Activated CD4-positive, alpha-beta T cell treated with anti-CD3 and anti-CD28 coated beads, Interleukin-2, amount 10 ng/mL, durations not matched to agents 24 days and 14 days (primary cell): ENCODE measurements at places on chromosomes 3 and 15. TPM values are rescaled to one million over a fixed set of nuclear protein-coding genes. Genes with fewer than 3 reads are reported as not detected.

DNA sequence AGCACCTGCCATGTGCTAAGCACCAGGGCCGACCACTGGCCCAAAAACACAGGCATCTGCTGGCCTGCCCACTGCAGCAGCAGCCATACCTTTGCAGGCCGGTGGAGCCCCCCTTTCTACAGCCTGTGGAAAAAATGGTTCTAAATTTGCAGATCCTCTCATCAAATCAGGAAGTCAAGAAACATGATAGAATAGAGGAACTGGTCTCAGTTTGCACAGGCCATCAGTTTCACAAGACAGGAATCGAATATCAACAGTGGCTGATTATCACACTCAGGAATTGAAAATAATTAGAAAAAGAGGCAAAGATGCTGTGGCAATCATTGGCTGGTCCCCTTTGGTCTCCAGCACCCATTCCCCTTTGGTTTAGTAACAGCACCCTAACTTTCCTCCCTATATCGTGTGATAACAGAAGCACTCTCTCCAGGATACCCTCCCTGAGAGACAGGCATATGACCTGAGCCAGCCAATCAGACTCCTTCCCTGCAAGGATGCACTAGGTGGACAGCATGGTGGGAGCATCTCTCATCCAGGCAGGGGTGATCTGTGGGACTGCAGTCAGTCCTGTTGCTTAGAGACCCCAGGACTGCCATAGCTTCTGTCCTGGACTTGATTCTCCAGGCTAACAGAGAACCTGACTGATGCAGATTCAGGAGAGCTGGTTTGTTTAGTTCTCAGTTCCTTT, 3.5 kb upstream of the PAK6 start:
- H3K4me1 ChIP-seq, result peaks cover 7% of the 10 kb centered on the region
- H3K36me3 ChIP-seq, result peaks cover 2% of the 10 kb centered on the region
- no peak overlapping the region for H3K27ac ChIP-seq
- no peak for DNase-seq
- H3K4me3 ChIP-seq, result no peak overlapping the region

DNA sequence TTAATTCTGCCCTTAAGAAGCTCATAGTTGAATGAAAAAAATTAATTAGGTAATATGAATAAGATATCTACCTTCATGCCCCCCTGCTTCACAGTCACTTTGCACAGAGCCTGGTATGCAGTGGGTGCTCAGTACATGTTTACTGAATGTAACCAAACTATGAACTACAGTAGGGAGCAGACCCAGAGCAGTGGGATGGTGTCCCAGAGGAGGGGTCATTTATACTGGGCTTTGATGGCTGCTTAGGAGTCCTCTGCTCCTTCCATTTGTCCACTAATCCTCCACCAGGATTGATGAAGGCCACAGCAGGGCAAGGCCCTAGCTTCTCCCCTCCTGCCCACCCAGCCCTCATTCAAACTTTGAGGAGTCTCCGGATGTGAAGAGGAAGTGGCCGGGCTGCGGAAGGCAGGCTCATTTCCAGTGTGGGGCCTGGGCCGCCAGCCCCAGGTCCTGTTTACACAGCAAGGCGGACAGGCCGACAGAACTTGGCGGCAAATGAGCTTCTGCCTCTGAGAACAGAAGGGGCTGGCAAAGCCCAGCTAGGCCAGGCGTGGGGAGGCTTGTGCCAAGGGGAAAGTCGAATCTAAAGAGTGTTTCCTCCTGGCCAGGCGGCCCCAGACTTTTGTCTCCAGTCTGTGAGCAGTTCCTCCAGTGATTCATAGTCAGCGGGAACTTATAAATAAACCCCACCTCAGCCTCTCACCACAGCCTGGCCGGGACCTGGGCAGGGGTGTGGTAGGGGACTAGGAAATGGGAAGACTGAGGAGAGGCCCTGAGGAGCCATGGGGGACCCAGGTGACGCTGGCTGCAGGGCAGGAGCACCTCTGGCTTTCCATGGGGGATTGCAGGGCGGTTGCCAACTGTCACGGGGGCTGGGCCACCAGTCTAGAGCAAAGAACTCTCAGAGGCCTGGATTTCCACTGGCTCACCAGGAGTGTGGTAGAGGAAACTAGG, 51.6 kb upstream of the LCTL start:
- no peak overlapping the region for H3K27ac ChIP-seq
- no peak overlapping the region for H3K4me3 ChIP-seq
- DNase-seq, result no peak
- peaks cover 9% of the 10 kb centered on the region for H3K27me3 ChIP-seq

DNA sequence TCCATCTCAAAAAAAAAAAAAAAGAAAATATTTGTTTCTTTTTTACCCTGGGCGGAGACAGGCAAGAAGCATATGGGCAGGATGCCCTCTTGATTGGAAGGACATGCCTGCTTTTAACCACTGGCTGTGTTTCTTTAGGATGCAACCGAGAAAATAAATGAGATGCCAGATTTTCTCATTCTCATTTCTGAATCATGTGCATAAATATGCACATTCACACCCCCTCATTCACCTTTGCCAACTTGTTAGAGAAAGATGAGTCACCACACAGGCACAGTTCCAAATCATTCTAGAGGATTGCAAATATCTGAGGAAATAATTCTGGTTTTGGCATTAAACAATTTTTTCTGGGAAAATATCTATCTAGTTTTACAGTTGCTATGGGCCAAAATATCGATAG, 3.3 kb downstream of the LIPH start:
- no peak overlapping the region for H3K4me3 ChIP-seq
- DNase-seq, result no peak
- peaks cover 11% of the 10 kb centered on the region for H3K4me1 ChIP-seq
- no peaks in the 10 kb centered on the region for H3K27me3 ChIP-seq

- peaks cover 35% of the 10 kb centered on the region for H3K4me1 ChIP-seq
- H3K27me3 ChIP-seq, result no peaks in the 10 kb centered on the region
- peaks cover 24% of the 10 kb centered on the region for H3K36me3 ChIP-seq
- peak overlapping the region; percentile 32 for H3K27ac ChIP-seq
These were observed 9.3 kb upstream of the RFTN1 start for GRCh38 chr3:16522834-16523233.

- no peak overlapping the region for H3K27ac ChIP-seq
- H3K4me3 ChIP-seq, result no peak overlapping the region
- H3K4me1 ChIP-seq, result peaks cover 4% of the 10 kb centered on the region
- H3K36me3 ChIP-seq, result peaks cover 62% of the 10 kb centered on the region
- no peak for DNase-seq
- no peaks in the 10 kb centered on the region for H3K27me3 ChIP-seq
These were observed 24.3 kb downstream of the VPS8 start for GRCh38 chr3:184836090-184836822.

- no peak overlapping the region for H3K27ac ChIP-seq
- H3K4me3 ChIP-seq, result no peak overlapping the region
- no peak for DNase-seq
These were observed 48.5 kb downstream of the HACD2 start for GRCh38 chr3:123536153-123536895.

GRCh38 chr15:45328663-45329062, 49.7 kb downstream of the GATM start:
- no peak overlapping the region for H3K27ac ChIP-seq
- no peaks in the 10 kb centered on the region for H3K36me3 ChIP-seq
- peaks cover 17% of the 10 kb centered on the region for H3K27me3 ChIP-seq
- no peak overlapping the region for H3K4me3 ChIP-seq
- DNase-seq, result no peak
- H3K4me1 ChIP-seq, result no peaks in the 10 kb centered on the region

- DNase-seq, result no peak
- H3K4me1 ChIP-seq, result peaks cover 6% of the 10 kb centered on the region
- H3K27ac ChIP-seq, result no peak overlapping the region
- no peak overlapping the region for H3K4me3 ChIP-seq
- peaks cover 29% of the 10 kb centered on the region for H3K27me3 ChIP-seq
These were observed 89.6 kb downstream of the TMEM266 start for GRCh38 chr15:76149291-76149915.

DNA sequence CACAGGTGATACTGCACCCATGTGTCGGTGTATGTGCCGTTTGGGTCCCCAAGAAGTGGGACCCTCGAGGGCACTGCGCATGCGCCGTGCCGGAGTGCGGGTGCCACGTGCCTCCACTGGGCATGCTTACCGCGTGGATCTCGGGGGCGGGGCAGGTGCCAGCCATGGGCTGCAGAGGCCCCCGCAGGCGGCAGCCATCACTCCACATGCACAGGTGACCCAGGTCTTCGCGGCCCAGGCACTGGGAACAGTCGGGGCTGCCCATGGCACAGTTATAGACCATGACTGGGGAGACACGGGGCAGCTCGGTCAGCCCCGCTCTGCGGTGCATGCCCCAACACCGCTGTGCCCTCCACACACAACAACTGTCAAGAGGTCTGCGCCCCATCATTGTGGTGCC, 31.2 kb downstream of the H1-8 start:
- no peak overlapping the region for H3K4me3 ChIP-seq
- no peaks in the 10 kb centered on the region for H3K36me3 ChIP-seq
- no peak overlapping the region for H3K27ac ChIP-seq
- H3K4me1 ChIP-seq, result peaks cover 6% of the 10 kb centered on the region
- DNase-seq, result no peak
- no peaks in the 10 kb centered on the region for H3K27me3 ChIP-seq

DNA sequence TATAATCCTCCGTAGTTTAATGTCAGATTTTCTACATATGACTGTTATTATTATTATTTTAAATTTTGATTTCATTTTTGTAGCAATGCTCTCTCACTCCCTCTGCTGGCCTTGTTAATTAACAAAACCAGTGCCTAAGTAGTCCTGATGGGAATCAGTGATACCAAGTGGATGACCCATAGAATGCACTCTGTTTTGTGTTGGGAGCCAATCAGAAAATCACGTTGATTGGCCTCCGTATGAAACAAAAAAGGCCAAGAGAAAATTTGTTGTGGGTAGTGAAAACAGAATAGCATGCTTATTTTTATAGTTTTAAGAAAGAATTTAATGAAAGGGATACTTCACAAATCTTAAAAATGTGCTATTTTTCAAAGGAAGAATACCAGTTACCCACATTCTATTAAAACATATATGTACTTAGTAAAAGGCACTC, 34.4 kb upstream of the MEIS2 start:
- no peak for DNase-seq
- H3K4me1 ChIP-seq, result no peaks in the 10 kb centered on the region
- no peaks in the 10 kb centered on the region for H3K36me3 ChIP-seq
- H3K27ac ChIP-seq, result no peak overlapping the region
- H3K27me3 ChIP-seq, result peaks cover 5% of the 10 kb centered on the region

CSPG5 gene
- 1.7 and 2.0 TPM in 2 replicates for total RNA-seq

C3orf80 gene
- 0.07 TPM in 1 of 2 replicates, not detected in the other for total RNA-seq

CACNA1D gene
- total RNA-seq, result 0.62 and 0.77 TPM in 2 replicates

SYNPR gene
- total RNA-seq, result not detected in 2 replicates

HIGD2B gene
- total RNA-seq, result not detected in 2 replicates

SEC61A1 gene
- total RNA-seq, result 194 TPM in 2 replicates
